ENCODE measurements at places on chromosomes 12 and 14.

GRCh38 chr12:87509237-87509820 is 519.9 kb downstream of the C12orf50 start:
- DNase-seq: peak; percentile 18

DNA sequence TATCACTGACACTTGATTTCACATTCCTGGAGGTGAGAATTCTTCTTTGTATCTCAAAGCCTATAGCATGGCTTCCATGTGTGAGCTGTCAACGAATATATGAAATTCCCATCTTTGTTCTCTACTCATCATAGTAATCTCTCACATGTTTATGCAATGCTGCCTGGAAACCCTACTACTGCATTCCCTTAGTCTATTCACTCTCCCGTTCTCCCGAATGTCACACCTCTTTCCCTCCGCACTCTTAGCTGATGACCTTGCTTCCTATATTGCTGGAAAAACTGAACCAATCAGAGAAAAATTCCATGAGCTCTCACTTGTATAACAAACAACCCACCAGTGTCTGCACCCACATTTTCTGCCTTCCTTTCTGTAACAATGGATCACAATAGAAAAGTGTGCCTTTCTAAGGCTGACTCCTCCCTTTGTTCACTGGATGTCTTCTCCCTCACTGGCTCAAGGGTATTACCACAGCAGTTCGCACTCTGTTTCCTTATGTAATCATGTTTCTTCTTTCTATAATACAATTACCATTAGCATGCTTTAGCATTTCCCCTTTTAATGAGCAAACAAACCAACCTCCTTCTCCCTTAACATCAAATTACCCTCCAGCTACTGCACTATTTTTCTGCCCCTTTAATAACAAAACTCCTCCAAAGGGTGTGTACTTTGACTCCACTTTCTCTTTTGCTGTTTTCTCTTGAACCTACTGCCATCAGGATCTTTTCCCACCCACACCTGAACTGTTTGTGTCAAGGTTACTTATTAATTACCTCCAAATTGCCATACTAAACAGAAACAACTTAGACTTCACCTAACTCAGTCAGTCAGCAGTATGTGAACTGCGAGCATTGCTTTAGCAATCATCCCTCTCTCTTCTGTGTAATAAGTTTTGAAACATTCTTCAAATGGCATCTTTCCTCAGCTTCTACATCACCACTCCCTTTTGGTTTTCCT is 63.9 kb upstream of the CCDC196 start:
- no peak for DNase-seq

GRCh38 chr14:102717276-102717675 is 60.0 kb upstream of the TRAF3 start:
- no peak for DNase-seq

DNA sequence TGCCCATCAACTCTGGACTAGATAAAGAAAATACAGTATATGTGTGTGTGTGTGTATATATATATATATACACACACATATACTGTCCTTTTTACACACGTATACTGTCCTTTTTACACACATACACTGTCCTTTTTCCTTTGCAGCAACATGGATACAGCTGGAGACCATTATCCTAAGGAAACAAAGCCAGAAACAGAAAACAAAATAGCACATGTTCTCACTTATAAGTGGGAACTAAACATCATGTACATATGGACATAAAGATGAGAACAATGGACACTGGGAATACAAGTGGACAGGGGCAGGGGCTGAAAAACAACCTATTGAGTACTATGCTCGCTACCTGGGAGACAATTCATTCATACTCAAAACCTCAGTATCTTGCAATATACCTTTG is 23.7 kb downstream of the VDR start:
- DNase-seq: no peak

DNA sequence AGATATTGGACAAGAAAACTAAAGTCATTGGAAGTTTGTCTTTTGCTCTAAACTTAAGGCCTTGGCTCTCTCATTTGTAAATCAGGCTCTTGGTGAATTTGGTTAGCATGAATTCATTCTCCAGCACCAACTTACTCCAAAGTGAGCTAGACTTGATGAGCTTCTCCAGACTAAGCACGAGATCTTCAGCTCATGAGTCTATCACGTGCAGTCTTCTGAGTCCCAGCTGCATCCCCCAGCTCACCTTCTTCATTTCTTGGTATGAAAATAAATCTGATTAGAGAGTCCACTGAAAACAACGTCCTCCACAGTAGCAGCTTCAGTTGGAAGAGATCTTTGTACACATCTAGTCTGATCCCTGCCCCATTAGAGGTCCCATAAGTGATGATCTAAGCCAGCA is 52.5 kb upstream of the DDX11 start:
- DNase-seq: no peak

Data from glomerular endothelial cell (primary cell).